Stimulated activated CD4-positive, alpha-beta T cell treated with anti-CD3 and anti-CD28 coated beads, Interleukin-15, amount 100 ng/mL, for 1 hour (primary cell): ENCODE measurements at places on chromosomes 16 and 17.

DNA sequence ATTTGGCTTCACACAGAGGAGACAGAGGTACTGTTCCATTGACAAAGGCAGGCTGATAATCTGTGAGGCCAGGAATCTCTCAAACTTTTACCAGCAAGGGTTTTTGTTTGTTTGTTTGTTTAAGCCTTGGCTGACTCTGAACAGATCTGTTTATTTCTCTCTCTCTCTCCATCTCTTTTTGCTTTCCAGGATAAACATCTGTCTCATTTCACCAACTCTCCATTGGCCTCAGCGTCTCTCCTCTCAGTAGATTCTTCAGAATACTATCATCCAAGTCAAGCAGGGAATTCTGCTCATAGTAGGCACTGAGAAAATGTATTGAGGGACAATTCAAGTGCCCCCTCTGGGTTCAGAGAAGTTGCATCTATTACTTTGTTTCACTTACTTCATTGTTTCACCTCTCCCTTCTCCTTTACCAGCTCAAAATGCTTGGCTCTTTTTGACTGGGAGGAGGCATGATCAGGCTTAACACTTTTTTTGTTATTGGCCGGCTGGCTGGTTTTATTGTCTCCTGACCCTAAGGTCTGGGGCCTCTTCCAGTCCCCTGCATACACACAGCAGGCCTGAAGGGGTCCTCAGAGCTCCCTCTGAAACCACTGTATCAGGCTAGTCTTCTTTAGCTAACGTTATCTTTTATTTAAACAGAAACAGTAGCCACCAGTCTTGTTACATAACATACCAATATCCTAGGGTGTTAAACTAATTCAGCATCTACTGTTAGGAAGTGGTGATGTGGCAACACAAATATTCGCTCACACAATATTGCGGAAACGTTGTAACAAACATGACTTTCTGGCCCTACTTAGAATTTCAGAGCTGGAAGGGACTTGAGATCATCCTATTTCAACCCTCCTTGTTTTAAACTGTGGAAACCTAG lies 2.0 kb upstream of the YPEL2 start:
- peak; percentile 24 for DNase-seq

- no peak for DNase-seq
These were observed 4.9 kb downstream of the COX6A2 start for GRCh38 chr16:31423241-31423640.

- DNase-seq, result no peak
These were observed 105.3 kb upstream of the SMURF2 start for GRCh38 chr17:64767269-64767997.

- peak; percentile 3 for DNase-seq
These were observed 9.9 kb downstream of the TMIGD1 start for GRCh38 chr17:30323895-30324319.

- no peak for DNase-seq
These were observed 35.7 kb downstream of the KANSL1 start for GRCh38 chr17:46157443-46158062.

- DNase-seq, result no peak
These were observed 58.9 kb upstream of the EFCAB3 start for GRCh38 chr17:62321451-62321850.

- DNase-seq, result no peak
These were observed 3.4 kb downstream of the CASKIN2 start for GRCh38 chr17:75511610-75512575.

DNA sequence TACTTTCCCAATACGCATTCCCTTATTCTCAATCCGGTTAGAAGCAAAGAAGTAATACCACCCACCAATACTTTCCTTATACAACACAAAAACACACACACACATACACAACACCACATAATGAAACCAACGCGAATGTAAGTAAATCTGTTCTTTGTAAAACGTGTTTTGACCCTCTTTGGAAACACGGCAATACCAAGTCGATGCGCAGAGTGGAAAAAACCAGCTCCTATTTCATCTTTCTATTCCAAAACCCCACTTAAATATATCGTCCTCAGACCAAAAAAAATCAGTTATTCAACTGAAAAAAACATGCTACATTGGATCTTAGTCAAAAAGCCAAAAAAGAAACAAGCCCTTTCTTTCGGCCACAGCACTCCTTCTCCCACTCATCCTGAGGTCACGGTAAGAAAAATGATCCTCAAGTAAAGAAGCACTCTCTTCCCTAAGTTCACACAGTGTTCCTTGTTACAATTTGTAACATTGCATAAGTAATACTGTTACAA lies 31.0 kb upstream of the ARL4D start:
- DNase-seq, result no peak

DNA sequence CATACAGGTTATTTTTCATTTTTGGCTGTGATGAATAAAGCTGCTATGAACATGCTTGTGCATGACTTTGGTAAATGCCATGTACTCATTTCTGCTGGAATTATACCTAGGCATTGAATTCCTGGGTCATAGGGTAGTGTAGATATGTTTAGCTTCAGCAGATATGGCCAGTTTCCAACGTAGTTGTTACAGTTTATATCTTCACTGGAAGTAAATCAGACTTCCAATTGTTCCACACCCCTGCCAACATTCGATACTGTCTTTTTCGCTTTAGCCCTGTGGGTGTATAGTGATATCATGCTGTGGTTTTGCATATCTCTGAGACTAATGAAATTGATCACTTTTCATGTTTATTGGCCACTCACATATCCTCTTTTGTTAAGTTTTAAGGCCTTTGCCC lies 50.4 kb downstream of the ARHGAP27 start:
- no peak for DNase-seq

DNA sequence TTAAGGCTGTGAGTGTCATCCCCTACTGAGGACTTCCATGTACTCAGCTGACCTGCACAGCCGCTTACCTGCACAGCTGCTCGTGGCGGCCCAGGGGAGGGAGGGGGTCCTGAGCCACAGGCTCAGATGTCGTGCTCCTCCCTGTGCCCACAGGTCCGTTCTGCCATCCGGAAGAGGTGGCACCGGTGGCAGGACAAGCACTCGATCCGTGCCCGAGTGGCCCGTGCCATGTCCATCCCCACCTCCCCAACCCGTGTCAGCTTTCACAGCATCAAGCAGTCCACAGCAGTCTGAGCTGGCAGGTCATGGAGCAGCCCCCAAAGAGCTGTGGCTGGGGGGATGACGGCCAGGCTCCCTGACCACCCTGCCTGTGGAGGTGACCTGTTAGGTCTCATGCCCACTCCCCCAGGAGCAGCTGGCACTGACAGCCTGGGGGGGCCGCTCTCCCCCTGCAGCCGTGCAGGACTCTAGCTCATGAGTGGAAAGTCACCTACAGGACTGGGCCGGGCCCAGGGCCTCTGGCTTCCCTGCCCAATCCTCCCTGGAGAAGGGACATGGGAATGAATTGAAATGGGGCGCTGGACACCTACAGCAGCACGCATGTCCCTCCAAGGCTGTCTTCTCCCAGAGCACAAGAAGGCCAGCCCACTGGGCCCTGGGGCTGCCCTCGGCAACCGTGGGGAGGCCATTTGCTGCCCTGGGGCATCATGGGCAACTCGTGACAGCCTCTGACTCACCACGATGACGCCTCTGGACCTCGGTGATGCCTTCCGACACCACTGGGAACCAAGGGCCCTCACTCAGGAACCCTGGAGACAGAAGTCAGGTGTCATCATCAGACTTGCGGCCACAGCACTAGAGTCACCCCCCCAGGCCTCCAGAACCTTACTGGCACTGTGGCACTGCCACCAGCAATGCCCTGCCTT lies 9.9 kb upstream of the SPPL2C start:
- DNase-seq, result no peak

DNA sequence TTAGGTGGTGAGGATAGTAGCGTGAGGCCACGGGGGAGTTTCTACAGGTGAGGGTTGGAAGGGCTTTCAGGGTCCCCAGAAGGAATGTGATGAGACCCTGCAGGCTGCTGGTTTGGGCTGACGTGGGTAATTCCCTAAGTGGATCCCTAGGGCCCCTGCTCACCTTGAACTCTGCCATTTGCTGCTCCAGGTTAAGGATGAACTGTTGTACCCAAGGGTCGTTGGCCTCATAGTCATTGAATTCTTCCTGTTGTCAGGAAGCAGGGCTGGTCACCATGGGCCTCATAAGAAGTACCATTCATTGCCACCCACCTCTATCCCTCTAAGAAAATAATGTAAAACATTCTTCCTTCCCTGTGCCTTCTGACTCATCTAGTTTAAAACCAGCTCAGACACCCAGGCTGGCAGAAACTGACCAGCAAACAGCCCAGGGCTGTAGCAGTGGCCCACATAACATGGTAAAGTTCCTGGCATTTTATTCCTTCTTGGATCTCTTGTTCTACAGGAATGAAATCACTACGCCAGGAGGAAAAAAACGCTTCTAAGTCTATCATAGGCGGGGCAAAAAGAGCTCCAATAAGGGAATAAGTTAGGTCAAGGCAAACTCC lies 27.6 kb downstream of the FCSK start:
- no peak for DNase-seq

DNA sequence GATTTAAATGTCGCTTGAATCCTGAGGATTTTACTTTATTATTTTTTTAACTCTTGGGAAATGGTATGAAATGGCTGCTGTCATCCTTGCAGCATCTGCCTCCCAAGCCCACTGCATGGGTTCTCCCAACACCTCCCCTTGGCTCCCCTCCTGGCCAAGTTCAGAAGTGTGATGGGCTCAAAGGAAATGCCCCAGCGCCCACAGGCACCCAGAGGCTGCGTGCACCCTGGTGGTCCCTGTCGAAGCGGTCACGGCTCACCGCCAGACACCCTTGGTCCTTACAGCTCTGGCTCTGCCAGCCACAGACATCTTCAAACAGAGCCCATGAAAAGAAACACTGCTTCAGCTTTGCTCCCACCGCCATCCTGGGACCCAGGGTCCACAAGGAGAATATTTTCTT lies 334.7 kb downstream of the SOX9 start:
- DNase-seq, result no peak

DNA sequence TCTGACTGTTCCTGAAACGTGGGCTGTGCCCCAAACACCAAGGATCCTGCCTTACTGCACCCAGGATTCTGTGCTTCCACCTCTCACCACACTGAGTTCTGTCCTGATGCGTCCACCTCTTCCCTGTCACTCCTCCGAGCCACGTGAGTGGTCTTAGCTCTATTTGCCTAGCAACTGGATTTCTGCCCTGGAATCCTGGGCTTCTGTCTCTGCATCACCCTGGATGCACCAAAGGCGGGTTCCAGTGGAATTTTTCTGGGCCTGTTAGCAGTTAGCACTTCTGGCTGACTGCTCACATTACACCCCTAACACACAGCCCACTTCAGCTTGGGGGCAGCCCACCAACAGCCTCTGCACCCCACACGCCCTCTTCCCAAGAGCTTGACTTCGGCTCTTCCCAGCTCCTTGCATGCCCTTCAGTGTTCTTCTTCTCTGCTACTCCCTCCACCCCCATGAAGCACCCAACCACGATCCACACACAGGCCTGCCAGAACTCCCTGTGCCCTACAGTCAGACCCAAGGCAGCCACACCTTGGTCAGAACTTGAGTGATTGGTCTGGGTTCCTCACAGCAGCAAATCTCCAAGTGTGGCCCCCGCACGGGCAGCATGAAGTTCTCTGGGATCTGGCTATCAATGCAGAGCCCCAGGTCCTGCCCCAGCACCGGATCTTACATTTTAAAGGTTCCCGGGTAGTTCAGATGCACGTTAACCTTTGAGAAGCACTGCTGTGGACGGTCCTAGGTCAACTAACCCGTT lies 129.8 kb upstream of the RCVRN start:
- no peak for DNase-seq

DNA sequence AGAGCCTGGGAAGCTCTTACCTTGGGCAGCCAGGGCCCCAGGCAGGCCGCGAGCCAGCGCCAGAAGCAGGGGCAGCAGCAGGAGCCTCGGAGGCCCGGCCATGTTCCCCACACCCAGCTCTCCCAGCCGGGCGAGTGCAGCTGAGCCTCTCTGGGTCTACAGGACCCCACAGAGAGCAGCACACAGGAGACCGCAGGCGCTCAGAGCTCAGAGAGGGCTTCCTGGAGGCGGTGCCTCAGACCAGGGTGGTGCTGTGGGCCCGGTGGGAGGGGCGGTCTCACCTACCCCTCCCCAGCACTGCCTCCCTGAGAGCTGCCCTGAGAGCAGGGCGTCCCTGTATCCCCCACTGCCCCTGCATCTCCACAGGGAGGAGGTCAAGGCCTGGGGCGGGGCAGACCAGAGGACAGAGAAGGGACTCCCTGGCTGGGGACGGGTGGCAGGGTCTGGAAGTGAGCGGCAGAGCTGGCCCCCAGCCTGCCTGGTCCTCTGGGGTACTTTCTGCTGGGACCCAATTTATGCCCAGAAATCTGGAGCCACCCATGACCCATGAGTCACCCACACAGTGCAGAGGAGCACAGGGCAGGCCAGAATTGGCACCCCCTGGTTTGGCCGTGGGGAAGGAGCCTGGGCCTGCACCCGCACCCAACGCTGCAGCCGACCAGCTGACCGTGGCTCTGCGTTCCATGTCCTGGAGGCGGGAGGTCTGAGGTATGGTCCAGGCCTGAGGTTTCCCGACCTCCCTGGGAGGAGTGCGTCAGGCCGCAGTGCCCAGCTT lies at the start of gene CD7:
CD7 (minus strand) TSS at position 215 of the 775 bp plus-strand sequence; CDS start at position 102, 113 bp downstream.
- peak; percentile 53 for DNase-seq

DNA sequence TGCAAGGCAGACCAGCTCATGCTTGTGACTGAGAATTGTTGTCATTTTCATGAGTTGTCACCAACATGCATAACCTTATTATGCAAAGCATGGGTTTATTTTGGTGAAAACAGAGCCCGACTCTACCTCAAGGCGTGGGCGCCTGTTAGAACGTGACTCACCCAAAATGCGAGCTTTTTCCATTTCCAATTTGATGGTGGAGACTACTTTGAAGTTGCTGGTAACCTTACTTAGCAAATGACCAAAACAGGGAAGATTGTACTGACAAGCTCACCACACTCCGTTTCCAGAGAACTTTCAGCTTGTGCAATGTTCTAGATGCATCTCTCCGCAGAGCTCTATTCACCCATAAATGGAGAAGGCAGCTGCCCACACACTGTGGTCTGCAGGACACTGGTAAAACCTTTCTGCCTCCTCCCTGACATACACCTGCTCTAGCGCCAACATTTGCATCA lies 284.5 kb downstream of the MAF start:
- DNase-seq, result no peak

- DNase-seq, result no peak
These were observed 204.9 kb upstream of the CDH13 start for GRCh38 chr16:82421851-82422250.

GRCh38 chr16:50547340-50548124 lies 664 bp upstream of the NKD1 start:
- DNase-seq, result peak; percentile 35

GRCh38 chr17:45852535-45853297 lies 8.0 kb downstream of the SPPL2C start:
- DNase-seq, result peak; percentile 28

GRCh38 chr16:69064764-69065313 lies 40.6 kb upstream of the HAS3 start:
- no peak for DNase-seq
